Activated T-cell treated with anti-CD3 and anti-CD28 coated beads for 4 hours (primary cell): ENCODE measurements at places on chromosomes 6 and 20.

DNA sequence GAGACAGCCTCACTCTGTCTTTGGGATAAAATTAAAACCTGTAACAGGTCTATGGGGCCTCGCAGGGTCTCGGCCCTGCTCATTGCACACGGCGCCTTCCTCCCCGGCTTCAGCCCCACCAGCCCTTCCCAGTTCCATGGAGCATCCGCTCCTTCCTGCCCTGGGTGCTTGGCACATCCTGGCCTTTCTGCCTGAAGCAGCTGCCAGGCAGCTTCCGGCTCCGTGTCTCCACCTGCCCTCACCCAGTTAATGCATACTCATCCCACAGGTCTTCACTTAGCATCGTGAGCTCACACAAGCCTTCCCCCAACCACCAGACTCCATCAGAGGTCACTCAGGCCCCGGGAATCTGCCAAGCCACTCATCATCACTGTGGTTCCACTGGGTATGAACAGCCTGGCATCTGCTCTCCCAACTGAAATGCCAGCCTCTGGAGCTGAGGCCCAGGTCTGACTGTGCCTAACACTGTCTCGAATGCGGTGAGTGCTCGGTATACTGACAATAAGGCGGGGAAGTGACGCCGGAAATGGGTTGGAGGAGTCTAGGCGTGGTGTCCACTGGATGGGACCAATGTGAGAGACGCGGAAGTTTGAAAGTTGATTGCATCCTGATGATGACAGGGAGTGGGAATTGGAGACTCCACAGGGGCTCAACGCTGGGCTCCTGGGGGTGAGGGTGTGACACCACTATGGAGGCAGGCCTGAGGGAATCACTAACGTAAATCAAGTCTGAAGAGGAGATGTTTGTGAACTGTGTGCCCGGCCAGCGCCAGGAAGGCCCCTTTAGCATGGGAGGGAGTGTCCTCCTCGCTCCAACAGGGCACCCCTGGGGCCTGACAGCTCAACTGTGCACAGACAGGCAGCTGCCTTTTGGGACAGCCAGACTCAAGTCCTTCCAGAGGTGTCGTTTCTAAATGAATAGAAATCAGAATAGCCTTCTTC, 245.8 kb downstream of the TTLL2 start:
- no peak for DNase-seq

DNA sequence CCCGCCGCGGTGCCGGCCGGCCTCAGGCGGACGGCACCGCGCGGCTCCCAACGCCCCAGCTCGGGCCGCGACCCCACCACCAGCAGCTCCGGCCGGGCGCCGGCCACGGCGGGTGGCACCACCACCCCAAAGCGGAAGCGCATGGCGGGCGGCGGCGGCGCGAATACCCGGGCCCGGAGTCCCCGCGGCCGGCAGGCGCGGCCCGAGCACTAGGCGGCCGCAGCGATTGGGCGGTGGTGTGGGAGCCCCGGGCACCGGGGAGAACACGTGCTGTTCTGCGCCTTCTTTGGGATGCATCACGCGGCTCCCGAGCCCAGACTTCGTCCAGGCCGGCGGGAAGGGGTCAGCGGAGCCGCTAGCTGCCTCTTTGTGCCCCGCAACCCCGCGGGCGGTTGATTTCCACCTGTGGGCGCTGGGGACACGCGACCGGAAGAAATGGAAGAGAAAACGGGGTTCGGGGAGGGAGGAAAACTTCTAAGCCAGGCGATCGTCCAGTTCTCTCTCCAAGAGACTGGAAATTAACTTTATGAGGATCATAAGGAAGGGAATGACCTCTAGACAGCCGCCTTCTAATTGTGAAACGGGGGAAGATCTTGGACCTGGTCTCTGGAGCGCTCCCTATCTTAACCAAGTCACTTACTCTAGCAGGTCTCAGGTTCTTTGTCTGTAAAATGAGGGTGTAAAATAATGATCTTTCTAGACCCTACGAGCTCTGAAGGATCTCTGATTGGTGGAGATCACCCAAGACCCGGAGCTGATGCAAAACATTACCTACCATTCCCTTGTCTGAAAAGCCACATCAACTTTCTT, at the start of gene EPM2A:
EPM2A (minus strand) TSS at position 165 of the 810 bp plus-strand sequence; CDS start at position 143, 22 bp downstream.
- peak; percentile 31 for DNase-seq

GRCh38 chr6:6986344-6986743, 121.4 kb upstream of the RREB1 start:
- DNase-seq: no peak

DNA sequence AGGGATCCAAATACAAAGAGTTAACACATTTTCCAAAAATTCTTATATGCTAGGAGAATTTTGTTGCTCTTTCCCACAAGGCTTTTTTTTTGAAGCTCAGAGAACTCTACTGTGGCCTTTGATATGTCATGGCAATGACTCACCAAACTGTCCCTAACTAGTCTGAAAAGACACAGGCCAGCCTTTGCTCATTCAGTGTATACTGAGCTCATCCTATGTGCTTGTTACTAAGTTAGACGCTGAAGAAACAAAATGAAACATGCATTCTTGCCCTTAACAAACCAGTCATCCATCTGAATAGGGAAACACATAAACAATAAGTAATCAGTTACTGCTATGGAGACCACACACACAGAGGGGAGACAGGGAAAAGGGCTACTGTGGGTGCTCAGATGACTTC, 291.8 kb downstream of the FOXC1 start:
- DNase-seq: no peak

DNA sequence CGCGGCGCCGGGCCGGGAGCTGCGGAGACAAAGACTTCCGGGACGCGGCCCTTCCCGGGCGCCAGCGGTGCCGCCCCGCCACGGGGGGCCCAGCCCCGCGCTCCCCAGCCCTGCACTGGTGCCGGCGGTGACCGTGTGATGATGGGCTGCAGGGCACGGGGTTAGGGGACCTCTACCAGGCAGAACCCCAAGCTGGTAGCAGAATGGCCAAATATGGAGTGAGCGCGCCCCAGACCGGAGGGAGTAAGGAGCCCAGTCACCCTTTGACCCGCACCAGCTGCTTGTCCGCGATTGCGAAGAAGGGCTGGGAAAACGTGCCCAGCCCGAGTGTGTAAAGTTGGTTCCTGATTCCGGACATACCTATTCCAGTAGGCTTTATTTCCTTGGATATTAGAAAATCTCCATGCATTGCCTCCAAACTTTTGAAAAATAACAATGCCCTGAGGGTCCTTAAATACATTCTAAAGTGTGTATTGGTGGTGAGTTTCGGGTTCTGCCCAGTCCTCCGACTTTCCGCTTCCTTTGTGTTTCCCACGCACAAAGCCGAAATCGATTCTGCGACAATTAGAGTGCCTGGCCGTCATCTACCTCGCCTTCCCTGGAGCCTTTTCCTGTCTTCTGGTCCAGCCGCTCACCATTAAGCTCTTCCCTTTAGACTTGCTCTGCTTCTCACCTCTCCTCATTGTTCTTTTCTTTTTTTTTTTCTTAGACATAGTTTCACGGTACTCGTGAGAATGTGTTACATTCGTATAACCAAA, 1.1 kb downstream of the ABRACL start:
- no peak for DNase-seq

DNA sequence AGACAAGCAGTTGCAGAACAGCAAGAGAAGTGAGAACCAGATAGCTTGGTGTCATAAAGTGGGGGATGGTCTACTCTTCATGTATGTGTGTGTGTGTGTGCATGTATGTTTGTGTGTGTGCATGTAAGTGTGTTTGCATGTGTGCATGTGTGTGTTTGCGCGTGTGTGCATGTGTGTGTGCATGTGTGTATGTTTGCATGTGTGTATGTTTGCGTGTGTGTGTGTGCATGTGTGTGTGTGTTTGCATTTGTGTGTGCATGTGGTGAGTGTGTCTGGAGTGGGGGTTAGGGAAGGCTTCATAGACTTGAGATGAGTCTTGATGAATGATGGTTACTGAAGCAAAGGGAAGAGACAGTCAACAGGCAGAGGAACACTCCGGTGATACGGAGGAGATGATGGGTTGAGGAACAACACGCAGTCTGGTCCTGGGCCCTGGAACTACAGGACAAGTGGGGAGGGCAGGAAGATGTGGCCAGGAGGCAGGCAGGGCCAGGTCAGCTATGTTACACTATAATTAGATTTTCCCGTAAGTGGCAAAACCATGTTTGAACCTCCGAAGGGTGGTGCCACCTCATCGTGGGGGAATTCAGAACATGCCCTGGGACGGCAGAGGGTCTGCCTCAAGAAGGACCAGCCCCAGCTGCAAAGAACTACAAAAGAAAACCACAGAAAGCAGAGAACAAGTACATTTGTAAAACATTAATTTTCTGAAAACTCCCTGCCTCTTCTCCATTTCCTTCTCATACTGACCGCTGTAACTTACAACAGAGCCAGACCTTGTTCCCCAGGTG, 38.7 kb upstream of the PDE10A start:
- no peak for DNase-seq
